ENCODE measurements at places on chromosomes 16 and 17.

DNA sequence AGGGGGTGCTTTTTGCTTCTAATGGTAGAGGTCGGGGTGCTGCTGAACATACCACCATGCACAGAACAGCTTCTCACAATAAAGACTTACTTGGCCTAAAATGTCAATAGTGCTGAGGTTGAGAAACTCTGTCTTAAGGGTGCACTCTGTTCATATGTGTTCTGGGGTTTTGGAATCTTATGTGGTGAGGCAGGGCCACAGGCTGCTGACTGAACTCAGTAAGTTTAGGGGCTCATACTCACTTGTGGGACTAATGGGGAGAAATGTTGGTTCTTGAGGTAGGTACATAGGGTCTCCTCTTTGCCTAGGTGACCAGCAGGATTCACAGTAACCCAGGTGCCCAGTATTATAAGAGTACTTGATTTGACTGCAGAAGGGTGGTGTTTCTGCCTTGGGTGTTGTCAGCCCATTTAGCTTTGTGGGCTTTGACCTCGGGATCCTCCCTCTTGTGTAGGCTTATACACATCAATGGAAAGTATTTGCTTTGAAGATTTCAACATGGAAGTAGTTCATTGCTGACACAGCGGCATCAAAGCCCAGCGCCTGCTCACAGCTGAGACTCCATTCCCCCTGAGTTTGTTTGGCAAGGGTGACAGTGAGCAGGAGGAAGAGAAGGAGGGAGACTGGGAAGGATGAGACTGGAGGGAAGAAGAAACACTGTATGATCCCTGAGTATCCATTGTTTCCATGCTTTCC, 17.2 kb downstream of the SLC7A6 start:
- DNase-seq, result no peak

GRCh38 chr16:67142342-67142741, 8.5 kb downstream of the B3GNT9 start:
- DNase-seq, result no peak

DNA sequence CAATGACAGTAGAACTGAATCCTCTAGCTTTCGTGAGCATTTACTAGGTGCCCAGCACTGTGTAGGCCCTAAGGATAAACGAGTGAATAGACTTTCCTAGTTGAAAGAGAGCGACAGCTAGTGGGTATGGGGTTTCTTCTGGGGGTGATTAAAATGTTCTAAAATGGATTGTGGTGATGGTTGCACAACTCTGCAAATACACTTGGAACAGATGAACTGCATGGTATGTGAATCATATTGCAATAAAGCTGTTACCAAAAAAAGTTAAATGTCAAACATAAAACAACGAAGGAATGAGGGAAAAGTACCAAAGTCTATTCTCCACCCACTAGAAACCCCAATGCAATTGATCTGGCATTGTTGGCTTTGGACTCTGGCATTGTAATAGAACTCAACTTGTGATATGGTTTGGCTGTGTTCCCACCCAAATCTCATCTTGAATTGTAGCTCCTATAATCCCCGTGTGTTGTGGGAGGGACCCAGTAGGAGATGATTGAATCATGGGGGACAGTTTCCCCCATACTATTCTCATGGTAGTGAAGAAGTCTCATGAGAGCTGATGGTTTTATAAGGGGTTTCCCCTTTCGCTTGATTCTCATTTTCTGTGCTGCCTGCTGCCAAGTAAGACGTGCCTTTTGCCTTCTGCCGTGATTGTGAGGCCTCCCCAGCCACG, 70.5 kb downstream of the MARF1 start:
- DNase-seq, result peak; percentile 93

DNA sequence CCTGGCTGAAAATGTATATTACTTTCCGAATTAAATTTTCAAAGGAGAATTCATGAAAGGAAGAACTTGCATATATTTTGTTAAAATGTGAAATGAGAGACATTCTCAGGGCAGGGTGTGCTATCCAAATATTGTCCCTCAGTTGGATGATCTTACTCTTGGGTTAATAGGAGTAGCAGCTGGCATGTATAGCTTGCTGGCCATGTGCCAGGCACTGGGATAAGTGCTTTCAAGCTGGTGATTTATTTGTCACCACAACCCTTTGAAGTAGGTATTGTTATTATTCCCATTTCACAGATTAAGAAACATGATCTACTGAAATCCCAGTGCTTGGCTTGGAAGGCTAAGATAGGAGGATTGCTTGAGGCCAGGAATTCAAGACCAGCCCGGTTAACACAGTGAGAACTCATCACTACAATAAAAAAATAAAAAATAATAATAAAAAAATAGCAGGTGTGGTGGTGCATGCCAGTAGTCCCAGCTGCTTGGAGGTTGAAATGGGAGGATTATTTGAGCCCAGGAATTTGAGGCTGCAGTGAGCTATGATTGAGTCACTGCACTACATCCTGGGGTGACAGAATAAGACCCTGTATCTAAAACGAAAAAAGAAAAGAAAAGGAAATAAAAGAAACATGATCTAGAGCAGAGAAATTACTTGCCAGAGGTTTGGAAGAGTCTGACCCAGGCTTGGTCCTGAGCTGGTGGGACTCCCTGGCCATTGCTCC, 11.6 kb upstream of the MPHOSPH6 start:
- DNase-seq, result no peak

- DNase-seq, result no peak
Measured at GRCh38 chr17:44915321-44915726, at the start of gene GFAP. GFAP (minus strand) TSS chr17:44915500; CDS start chr17:44915486, 14 bp downstream.

DNA sequence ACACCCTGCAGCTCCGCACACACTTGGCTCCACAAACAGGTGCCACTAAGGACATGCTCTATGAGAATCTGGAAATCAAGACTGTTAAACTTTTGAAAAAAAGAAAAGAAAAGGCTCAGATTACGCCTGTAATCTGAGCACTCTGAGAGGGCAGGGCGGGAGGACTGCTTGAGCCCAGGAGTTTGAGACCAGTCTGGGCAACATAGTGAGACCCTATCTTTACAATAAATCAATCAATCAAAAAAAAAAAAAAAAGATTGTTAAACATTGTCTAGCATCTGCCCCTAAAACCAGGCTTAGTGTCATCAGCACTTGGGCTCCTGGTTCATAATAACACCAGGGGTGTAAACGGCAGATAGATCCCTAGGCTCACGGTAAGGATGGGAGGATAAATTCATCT, 37.5 kb upstream of the FAAP100 start:
- DNase-seq, result no peak

DNA sequence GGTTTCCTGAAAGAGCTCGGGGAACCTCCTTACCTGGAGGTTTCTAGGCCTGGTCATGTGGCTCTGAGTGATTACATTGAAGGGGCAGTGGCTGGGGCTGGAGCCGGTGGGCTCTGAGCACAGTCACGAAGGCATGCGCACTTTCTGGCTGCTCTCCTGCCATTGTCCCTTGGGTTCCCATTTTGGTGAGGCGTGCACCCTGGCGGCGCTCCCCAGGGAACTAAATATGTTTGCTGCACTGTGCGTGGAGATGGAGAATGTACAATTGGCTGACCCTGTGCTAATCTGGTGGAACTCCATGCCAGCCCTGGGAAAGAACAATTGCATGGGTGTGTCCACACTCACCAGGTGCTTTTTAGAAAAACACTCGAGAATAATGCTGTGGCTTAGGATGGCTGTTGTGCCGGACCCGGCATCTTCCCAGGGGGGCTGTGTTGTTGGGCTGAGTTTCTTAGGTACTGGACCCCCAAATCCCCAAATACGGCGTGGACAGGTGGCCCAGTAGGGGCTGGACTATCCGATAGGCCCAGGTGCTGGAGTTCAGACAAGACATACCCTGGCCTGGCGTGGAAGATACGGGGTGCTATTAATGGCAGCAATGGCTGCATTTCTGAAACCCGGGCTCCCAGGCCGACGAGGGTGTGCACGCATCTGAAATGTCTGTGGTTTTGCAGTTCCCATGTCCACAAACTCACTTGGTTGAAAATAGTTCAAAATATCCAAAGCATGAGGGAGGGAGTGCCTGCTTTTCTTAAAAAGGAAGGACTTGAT, 230.5 kb downstream of the SEC14L1 start:
- DNase-seq, result no peak

DNA sequence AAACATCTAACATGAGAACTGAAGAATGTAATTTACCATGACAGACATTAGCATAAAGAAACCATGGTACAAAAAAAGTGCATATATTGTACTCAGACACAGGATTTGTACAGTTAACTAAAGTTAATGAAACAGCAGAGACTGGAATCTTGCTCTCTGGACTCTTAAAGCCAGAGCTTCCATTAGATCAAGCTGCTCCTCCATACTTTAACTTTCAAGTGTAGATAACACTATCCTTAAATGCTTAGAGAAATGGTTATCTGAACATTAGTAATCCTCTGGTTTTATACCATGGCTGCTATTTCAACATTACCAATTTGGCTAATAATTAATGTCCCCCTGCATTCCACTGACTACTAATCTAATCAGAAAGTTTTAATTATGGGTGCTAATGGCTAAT, 3.1 kb downstream of the NUDT21 start:
- DNase-seq, result no peak

DNA sequence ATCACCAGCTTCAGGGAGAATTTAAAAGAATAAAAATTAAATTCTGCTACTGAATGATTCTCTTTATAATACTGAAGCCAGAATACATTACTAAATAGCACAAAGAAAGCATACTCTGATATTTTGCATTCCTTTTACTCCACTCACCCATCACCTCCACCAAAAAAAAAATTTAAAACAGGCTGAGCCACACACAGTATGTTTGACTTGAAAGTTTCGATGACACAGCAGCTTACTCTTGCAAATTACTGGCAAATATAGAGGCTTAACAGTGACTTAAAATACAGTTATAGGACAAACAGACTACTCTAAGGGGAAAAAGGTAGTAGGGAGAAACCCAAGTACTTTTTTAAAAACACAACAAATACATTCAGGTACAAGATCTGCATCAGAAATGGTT, 39.2 kb downstream of the GPATCH8 start:
- no peak for DNase-seq

- DNase-seq, result no peak
Measured at GRCh38 chr16:75267631-75268264, 16.3 kb upstream of the BCAR1 start.

DNA sequence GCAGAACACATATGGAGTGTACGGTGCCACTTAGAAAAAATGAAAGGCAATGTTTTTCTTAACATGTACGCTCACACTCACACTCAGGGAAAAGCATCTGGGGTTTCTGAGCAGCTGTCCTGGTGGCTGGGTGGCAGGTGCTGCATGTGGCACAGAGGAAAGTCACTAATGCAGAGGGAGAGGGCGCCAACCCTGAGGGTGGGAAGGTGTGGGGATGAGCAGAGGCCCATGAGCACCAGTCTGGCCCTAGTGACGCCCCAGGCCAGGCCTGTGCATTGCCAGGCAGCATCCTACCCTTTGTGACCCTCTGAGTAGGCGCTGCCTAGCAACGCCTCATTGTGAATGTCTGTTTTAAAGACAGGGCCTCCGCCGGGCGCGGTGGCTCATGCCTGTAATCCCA, 19.1 kb upstream of the LCMT1 start:
- no peak for DNase-seq

Measured in fibroblast of skin of left biceps (primary cell).